ENCODE measurements at places on chromosomes 1 and 21.

DNA sequence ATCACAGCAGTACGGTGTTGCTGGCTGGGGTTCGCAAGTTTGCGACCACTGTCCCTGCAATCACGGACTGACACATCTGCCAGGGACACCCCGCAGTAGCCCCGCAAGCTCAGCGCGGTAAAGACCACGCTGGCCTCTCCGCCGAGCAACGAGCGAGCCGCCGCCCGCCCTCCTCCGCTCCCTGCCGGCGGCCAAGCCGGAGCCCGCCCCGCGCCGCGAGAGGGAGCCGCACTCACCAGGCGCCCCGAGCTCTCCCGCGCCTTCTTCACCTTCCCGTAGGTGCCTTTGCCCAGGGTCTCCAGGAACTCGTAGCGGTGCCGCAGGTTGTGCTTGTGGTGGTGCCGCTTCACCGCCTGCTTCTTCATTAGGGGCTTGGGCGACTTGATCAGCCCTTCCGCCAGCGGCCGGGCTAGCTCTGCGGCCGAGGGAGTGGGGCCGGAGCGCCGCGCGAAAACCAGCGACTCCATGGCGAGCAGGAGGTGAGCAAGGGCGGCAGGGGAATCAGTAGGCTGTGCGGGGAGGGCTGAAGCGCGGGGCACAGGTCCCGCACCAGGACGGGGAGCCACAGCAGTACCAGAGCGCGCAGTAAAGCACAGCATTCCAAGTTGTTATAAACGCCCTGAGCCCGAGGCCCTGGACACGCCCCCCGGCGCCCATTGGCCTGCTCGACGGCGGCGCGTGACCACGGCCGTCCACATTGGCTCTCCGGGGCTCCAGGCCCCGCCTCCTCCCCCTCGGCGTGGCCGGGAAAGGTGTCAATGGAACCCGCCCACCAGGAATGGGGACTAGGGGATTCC is at the start of gene NUAK2:
TSS of gene NUAK2 (minus strand) at position 584 of the 797 bp plus-strand sequence. CDS start at position 467, 117 bp downstream.
- ATAC-seq = peak; percentile 94

DNA sequence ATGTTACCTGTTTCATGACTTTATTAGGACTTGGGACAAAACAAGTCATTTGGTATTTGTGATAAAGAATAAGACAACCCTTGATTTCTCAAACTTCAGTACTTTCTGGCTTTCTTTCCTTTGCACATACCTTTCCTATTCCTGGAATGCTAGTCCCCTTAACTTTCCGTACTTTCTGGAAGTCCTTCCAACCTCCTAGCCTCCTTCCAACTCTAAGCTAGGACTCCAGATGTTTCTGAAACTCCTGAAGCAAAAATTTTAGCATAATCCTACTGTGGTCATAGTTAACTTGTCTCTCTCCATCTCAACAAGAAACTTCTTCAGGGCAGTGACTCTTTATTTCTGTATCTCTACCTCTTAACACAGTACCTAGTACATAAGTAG is 19.8 kb upstream of the C1orf105 start:
- ATAC-seq = no peak

DNA sequence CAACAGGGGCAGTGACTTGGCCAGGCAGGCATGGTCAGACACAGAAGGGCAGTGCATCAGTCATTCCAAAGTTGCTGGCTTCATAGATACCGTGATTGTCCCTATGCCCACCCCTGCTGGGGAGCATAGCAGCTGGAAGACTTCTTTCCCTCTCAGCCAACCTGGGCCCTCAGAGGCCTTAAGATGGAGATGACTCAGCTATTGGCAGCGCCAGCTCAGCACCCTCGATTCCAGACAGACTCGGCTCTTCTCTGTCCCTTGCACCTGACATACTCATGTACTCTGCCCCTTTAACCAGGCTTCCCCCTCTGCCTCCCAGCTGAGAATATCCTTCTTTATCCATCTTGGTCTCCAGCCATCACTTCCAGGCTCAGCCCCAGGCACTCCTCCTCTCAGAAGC is 16.8 kb downstream of the SLAMF8 start:
- ATAC-seq = no peak

DNA sequence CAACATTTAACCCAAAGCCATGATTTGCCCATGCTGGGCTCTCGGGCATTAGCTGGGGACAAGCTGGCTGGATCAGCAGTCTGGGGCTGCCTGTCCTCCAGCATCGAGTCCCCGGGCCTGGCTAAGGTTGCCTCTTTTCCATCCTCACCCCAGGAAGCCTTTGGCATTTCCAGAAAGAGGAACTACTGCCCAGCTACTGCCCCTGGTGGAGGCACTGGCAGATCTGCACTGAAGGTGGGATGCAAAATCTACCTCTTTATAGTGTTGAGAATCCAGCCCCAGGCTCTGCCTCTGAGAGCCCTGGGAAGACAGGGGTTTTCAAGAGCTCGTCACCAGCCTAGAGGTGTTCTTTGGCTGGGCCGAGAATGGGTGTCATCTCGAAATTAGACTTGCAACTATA is 635.9 kb downstream of the MATN1 start:
- no peak for ATAC-seq

GRCh38 chr21:37658817-37659458 is 257.3 kb downstream of the KCNJ6 start:
- ATAC-seq = peak; percentile 87

DNA sequence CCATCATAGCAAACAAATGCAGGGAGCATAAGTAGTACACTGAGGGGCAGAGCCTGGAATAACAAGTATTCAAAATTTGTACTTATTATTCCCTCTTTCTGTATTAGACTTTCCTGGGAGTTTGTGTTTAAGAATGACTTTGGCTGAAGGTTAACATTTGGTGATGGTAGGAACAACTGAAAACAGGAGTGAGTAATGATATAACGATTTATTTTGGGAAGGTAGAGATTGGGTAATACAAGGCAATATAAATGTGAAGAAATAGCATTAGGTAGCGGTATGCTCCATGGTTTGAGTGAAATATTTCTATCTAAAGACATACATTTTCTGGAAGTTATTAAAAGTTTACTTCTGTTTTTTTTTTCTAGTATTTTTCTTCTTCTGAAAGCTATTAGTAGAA is 18.5 kb upstream of the C1orf21 start:
- no peak for ATAC-seq

DNA sequence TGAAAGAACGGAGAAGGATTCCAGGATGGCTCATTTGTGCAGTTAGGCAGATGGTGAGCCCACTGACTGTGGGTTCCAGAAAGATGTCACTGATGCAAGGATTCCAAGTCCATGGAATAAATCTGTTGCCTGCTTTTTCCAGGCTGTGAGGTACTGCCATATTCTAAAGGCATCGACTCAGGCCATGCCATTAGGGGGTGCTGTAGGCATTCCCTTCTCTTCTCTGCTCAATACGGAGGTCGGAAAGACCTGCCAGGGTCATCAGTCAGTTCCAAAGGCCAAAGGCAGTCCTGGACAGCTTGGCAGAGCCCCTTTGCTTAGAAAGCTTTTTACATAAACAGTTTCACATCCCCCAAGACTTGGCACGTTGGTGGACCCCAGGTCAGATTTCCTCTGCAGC is 31.7 kb upstream of the TMEM125 start:
- peak; percentile 84 for ATAC-seq

DNA sequence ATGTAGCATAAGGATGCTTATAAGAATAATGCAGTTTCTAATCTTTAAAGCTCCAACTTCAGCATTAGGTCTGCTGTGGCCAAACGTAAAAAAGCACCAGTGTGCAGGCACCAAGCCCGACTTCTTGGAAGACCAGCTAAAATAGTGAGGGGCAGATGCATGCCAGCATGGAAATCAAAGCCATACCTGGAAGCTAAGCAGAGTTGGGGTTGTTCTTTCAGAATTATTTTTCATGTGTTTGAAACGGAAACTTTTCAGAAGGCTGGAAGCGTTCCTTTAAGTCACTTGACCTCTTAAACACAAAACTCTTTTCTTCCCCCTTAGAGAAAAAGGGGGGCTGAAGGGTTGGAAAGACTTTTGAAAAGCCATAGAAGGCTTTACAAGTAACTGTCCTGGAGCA is 329.2 kb upstream of the C1orf87 start:
- no peak for ATAC-seq

DNA sequence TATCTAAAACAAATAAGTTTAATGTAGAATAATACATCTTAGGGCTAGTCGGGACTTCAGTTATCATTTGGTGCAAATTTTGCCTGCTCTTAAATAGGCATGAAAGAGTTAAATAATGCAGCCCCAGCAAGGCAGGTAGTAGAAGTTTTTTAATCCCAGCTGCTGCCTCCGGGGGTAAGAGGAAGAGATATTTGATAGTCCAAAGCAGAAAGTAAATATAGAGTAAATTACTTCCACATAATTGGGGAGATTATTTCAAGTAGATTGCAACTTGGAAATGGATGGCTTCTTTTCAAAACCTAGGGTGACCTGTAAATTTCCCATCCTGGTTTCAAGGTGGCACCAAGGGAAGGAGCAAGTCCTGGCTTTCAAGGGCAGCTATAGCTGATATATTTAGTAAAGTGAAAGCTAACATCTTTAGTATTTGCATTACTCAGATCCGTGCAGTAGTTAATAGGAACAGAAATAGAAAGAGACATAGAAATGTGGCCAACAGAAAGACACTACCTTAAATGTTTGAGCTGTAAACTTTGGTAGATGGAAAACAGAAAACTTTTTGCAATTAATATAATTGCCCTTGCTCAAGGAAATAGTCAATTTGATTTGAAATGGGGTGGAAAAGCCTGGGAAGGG is 109.1 kb downstream of the LMO4 start:
- ATAC-seq = no peak

GRCh38 chr1:65629788-65630187 is 162.9 kb upstream of the PDE4B start:
- ATAC-seq = no peak

- peak; percentile 30 for ATAC-seq
These were observed 70.6 kb downstream of the CLSTN1 start for GRCh38 chr1:9753121-9753531.

DNA sequence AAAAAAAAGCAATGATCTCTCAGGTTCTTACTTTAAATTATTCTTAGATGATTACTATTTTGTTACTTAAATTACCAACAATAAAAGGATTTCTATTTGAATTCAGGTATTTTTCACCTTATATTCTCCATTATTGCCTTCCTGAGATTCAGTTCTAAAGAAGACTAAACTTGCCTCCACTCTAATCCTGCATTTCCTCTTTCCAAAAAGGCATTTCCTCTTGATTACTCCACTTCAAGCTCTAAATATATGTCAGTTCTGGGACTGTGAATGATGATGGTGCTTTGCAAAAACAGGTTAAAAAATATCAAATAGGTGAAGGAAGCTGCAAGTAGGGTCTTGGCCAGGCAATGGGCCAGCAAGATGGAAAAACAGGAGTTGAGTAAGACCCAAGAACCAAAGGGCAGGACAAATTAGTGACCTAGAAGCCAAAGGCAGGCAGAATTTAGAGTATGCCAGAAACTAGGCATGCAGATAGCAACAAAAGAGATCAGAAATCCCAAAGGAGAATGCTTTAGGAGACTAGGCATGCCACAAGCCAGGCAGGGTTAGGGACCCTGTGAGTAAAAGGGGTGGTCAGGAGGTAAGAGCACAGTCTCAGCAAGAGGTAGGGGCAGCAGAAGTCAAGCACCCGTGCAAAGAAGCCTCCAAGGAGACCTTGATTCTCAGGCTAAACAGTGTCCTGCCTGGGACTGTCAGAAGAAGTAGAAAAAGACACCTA is 11.3 kb upstream of the DIPK1A start:
- ATAC-seq = no peak

DNA sequence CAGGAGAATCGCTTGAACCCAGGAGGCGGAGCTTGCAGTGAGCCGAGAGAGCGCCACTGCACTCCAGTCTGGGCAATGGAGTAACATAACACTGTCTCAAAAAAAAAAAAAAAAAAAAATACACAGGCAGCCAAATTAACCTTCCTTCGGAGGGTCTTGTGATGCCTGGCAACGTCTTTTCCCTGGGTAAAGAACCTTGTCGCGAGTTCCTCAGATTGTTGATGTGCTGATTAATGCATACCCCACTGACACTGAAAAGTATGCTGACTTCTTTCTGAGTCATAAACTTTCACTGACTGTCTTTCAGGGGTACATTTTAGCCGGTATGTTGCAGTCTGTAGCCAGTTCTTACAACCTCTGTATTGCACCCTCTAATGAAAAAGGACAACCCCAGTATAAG is 95.1 kb upstream of the SOD1 start:
- ATAC-seq = no peak

DNA sequence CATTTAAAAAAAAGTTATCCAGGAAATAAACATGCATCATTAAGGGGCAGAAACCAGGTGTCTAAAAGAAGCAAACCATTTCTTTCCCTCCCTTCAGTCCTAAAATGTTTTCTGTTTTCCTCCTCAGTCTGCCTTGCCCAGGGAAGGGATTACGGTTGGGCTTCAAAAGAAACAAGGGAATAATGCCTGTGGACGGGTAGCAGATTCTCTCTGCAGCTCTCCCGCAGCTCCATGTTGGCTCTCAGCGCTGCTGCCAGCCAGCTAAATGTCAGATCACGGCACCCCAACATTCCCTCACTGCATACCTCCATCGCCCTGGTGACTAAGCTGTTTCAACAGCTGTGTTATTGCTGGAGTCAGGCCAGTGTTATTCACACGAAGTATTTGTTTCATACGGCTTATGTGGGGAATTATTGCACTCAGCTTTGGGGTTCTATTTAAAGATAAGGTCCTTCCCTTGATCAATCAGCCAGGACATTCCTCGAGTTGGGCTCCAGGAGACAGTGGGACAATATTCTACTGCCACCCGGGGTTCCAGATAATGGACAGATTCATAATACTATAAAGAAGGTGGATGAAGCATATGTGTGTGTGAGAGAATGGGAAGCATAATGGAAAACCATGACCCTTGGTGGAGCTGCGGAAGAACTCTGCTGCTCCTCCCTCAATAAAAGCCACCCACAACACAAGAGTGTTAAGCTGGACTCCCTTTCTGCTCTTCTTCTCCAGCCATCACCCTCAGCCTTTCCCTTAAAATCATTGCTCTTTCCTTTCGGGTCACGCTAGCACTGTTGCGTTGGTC is 58.2 kb downstream of the WLS start:
- peak; percentile 88 for ATAC-seq

- ATAC-seq = no peak
These were observed 30.9 kb downstream of the RGS5 start for GRCh38 chr1:163171826-163172225.

- ATAC-seq = no peak
These were observed 12.5 kb downstream of the RHOC start for GRCh38 chr1:112694363-112694929.

- peak; percentile 70 for ATAC-seq
These were observed 186.1 kb downstream of the CLEC20A start for GRCh38 chr1:178310685-178311105.

DNA sequence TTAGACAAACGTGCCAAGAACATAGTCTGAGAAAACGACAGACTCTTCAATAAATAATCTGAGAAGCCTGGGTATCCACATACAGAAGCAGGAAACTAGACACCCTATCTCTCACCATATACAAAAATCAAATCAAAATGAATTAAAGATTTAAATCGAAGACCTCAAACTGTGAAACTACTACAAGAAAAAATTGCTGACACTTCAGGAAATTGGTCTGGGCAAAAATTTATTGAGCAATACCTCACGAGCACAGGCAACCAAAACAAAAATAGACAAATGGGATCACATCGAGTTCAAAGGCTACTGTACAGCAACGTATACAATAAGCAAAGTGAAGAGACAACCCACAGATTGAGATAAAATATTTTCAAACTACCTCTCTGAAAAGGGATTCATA is 292.8 kb upstream of the RGS18 start:
- ATAC-seq = no peak
